ENCODE measurements at places on chromosomes 3 and 15.

GRCh38 chr3:167602041-167602440, 51.7 kb downstream of the WDR49 start:
- no peak for DNase-seq

DNA sequence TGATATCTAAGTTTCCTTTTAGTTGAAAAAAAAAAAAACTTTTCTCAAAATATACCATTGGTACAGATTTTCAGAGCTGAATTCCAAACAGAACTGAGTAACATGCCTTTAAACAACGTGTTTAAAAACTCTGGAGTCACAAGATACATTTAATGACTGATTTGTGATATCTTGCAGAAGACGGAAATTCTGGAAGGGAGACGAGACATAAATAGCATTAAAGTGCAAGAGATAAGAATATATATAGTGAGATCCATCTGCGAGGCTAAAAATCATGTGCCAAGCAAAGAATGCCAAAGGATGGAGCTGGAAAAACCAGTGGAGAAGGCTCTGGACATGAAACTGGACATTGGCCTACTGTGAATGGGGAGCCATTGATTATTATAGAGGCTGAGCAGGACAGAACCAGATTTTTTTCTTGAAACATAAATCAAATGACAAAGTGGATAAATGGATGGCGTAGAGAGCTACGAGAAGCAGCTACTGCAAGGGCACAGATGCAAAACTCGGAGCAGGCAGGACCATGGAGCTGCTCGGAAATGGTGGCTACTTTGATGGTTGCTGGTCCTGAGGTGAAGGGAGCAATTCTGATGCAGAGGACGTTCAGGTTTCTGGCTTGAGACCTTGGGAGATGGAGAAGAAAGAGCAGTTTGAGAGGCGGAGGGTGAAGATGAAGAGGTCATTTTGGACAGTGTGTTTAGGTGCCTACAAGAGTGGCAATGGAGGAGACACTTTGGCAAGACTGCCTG, 88.8 kb downstream of the CPN2 start:
- no peak for DNase-seq

DNA sequence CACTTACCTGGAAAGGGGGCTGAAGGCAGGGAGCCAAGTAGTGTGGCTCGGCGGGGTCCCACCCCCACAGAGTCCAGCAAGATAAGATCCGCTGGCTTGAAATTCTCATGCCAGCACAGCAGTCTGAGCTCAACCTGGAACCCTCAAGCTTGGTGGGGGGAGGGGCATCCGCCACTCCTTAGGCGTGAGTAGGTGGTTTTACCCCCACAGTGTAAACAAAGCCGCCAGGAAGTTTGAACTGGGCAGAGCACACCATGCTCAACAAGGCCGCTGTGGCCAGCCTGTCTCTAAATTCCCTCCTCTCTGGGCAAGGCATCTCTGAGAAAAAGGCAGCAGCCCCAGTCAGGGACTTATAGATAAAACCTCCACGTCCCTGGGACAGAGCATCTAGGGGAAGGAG, 156.3 kb downstream of the KBTBD8 start:
- DNase-seq: no peak

GRCh38 chr15:63218100-63218808, 28.8 kb downstream of the RAB8B start:
- peak; percentile 57 for DNase-seq

- DNase-seq: no peak
Measured at GRCh38 chr15:35627696-35628095, 81.7 kb upstream of the DPH6 start.

DNA sequence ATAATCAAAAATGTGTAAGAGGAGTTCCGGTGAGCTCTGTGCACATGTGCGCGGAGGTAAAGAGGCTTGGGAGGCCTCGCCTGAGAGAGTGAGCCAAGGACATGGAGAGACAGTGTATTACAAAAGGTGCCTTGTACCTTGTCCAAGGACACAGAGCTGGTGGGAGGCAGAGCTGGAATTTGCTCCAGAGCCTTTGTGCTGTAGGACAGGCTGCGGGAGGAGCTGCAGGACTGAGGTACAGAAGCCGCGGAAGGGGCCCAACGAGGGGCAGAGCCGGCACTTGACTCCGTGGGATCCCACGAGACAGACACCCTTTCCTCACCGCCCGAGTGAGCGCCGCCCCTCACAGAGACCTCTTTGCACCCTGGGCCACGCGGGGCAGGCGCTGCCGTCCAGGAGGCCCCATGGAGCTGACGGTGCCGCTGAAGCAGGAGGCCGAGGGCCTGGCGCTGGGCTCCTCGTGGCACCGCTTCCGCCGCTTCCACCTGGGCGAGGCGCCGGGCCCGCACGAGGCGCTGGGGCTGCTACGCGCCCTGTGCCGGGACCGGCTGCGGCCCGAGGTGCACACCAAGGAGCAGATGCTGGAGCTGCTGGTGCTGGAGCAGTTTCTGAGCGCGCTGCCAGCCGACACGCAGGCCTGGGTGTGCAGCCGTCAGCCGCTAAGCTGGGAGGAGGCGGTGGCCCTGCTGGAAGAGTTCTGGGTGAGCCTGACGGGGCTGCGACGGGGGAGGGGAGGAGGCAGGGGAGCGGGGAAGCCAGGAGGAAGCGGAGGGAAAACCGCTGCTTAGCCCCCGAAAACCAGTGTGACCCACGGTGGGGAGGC, 68.7 kb downstream of the SLTM start:
- DNase-seq: no peak

DNA sequence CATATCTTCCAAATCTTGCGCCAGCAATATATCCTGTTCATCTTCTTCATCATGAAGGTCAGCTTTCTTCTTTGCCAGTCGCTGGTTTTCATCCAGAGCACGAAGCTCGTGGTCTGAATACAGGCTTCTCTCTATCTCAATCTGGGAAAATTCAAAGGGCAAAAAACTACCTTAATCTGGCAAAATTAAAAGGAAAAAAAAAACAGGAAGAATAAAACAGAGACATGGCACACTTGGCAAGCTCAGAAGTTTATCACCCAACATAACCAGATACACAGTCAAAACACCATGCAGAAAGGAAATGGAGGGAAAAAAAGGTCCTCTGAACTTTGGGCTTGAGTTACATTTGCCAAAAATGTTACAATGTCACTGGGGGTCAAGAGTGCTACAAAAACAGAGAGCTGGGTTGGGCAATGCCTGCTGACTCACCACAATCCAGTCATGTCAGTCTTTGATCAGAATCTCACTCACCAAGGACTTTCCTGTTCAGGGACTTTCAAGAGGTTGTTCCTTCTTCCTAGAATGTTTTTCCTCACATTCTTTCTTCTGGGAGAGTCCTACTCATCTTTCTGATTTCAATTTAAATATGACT, 1.5 kb downstream of the MRPL46 start:
- DNase-seq: peak; percentile 42

GRCh38 chr3:194996746-194997145, 274.2 kb downstream of the XXYLT1 start:
- no peak for DNase-seq

- no peak for DNase-seq
Measured at GRCh38 chr3:32428092-32429068, 36.7 kb downstream of the CMTM7 start.

DNA sequence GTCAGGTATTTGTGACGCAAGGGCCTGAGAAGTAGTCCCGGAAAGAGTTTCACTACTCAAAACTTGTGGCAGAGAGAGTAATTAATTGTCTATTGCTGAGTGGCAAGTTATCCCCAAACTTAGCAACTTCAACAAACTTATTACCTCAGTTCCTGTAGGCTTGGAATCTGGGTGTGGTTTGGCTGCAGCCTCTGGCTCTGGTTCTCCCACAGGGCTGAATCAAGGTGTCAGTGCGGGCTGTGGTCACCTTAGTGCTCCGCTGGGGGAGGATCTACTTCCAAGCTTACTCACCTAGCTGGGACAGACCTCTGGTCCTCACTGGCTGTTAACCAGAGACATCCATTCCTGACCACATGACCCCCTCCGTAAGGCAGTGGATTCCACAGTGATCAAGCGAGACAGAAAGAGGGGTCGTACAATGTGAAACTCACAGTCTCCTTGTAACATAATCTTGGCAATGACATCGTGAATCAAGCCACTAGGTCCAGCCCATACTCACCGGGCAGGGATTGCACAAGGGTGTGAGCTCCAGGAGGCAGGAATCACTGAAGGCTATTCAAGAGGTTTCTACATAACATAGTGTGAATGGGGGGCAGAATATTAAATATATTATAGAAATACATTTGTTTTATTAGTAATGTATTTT, 138.3 kb downstream of the RYR3 start:
- no peak for DNase-seq

GRCh38 chr15:49927189-49927861, 191.7 kb downstream of the ATP8B4 start:
- no peak for DNase-seq

DNA sequence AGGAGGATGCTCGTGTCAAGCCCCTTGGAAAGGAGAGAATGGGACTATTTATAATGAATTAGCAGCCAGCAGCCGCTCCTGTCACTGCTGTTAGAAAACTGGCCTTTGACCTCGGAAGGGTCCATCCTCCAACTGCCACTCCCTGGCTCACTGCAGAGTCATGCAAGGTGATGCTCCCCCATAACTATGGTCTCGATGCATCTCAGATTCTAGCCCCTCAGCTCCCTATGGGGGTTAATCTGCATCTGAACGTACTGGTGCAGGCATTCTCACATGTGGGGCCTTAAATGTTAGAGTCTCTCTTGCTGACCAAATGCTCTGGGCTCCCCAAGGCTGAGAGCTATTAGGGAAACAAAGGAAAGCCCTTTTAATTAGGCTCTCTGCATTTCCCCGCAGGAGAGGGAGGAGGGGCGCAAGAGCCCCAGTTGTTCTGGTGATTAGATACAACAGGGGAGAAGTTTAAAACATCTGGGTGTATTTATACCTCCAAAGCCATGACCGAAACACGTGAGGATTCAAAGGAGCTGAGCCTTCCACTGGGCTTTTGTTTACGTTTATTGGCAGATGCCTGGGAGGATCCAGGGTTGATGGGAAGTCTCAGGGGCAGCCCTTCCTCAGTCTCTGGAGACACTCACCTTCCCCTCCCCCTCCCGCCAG, 182.5 kb downstream of the OPA1 start:
- no peak for DNase-seq

DNA sequence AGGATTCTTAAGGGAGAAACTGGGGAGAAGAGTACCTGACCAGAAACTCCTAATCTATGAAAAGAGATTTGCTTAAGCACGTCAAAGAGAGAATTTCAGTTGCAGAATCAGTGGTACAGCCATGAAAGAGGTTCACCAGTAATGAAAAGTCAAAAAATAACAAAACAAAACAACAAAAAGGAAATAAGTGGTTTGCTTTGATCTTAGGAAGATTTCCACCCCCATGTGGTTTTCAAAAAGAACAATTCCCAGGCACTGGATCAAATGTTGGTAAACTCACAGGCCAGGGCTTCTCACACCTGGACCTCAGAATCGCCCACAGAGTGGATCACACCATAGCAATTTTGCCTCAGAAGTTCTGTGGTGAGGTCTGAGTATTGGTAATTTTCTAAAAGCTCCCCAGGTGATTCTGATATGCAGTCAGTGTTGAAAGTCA, 67.5 kb downstream of the TMEM39A start:
- DNase-seq: no peak

DNA sequence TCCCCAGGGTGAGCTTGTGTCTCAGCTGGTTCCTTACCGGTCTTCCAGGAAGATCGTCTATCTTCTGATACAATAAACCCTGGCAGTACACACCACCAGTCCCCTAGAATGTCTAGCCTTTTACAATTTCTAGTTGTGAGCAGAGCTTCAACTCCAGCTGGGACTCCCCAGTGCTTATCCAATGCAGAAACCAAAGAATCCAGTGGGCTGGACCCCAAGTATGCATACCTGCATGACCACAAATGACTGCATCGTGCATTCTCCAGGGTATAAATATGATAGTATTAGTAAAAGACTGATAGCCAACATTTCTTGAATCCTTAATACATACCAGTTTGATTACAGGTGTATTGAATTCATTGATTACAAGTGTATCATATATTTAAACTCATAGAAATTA, 176.0 kb downstream of the SATB1 start:
- no peak for DNase-seq

DNA sequence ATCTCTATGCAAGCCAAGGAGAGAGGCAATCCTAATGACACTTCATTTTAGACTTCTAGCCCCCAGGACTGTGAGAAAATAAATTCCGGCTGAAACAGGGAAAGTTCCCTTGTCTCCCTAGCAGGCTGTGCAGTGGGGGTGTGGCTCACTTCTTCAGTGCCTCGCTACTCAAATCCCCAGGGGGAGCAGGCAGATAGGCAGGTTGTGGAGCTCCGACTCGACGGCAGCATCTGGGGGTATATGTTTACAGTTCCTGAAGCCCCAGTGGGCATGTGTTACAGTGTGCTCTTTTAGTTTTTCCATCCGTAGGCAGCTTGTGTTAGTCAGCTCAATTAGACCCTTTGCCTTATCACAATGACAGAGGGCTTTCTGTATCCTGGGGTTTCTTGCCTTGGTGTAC, 836.5 kb downstream of the PDCD6IP start:
- no peak for DNase-seq

GRCh38 chr3:141623691-141624090, 114.4 kb upstream of the RNF7 start:
- no peak for DNase-seq

DNA sequence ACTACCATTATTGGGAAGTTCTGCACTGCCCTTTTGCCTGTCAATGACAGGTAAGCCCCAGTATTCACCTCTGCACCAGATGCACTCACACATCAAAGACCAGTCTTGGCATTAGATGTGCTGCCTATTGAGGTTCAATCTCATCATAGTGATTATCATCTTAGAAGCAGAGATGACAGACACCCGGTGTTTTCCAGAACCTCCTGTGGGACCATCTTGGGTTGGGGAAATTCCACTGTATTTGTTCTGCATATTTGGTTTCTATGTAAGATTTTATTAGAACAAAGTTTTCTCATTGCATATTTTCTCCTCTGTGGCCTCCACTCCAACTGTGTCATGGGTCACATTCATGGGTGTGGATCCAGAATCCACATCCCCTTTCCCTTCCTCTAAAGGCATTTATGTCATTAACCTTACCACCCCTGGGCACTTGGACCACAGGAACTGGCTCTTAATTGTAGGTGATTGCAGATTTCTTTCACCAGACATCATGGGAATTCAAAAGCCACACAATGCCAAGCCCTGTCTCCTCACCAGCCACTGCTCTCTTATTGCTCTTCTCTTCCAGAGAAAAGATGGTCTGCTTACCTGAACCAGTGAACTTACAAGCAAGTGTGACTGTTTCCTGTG, 31.2 kb downstream of the PLA1A start:
- DNase-seq: peak; percentile 96

DNA sequence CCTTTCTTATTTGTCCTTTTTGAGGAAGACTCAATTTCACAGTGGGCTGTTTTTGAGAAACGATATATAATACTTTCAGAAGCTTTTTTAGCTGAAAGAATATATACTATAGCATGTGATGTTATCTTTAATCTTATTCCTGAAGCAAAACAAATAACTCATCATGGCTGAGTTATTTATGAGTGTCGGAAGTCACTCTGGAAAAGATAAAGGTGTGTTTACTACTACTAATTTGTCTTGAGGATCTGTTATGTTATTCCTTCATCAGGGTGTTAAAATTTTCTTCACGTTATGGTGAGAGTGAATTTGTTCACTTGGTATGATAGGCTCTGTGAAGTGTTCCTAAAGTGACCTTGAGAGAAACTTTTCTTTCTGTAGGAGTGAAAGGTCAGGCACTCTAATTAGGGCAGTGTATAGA, 4.7 kb downstream of the TCF12 start:
- no peak for DNase-seq

GRCh38 chr3:40745381-40746106, 220.8 kb downstream of the ZNF621 start:
- no peak for DNase-seq
